ENCODE measurements at places on chromosomes 3 and 15.

DNA sequence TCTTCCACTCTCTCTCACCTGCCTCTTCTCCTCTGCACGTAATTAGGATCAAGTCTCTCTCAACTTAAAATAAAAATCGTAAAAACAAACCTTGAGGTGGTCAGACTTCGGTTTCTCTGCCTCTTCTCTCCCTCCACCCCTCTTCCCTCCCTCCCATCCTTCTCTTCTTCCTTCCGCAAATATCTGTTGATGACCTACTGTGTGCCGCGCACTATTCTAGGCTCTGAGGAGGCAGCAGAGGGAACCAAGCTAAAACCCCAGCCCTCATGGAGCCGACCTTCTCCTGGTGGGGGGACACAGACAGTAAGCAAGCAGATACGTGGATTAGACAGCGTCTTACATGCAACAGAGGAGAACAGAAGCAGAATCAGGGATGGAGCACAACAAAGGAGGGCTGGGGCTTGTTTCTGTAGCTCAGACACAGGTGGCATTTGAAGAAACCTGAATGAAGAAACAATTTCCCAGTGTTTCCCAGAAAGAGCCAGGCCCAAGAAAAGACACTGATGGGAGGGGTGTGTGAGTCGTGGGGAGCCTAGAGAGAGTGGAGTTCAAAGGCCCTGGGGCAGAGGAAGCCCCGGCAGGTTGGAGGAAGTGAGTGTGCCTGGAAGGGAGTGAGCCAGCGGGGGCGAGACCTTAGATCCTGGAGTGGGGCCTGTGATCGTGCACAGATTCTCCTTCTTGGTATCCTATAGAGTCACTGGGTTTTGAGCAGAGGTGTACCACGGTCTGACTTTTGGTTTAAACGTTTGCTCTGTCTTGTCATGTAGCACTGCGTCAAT, 80.5 kb downstream of the TOP2B start:
- no peak for DNase-seq

DNA sequence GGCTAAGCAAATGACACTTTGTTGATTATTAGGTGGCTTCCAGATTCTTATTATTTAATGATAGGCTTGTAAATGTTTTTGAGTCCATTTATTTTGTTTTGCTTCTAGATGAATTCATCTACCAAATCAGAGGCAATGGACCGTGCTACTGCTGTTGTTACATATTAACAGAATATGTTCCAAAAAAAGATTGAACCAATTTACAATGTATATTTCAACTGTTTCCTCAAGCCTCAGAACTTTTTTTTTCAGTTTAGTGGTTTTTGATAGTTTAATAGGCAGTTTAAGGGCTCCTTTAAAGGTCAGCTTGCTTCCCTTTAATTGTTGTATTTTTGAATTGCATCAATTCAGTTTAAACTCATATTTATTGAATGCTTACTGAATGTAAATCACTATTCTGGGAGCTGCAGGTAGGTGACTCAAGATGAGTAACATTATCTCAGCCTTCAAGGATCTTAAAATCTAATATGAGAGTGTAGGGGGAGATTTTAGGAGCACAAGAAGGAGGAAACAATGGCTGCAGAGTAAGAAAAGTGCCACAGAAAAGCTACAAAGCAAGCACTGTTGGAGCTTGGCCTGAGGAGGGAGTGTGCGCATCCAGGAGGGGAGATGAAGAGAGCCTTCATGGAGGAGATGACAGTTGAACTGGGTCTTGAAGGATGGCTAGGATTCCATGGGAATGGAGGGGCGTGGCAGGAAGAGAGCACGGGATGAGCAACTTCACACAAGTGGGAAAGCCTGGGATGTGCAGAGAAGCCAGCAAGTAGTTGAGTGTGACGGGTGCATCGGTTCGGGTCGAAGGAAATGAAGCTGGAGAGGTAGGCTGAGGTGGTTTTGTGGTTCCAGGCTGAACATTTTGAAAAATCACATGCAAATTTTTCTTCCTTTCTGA, 14.7 kb downstream of the MAP2K1 start:
- DNase-seq: no peak

DNA sequence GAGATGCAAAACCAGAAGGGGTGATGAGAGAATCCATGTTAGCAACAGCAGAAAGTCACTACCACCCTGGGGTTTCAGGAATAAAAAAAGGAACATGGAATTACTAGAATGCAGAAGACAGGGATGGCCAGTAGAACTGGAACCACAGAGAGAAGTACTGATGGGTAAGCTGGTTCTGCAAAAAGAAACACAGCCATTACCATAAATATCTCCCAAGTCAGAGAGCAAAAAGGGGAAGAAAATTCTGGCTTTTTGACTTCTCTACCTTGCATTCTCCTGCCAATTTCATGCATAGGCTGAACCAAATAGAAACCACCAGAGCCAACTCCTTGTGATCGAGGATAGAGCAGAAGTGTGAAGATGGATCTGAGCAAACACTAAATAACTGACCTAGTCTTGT, 550.4 kb upstream of the NAALADL2 start:
- DNase-seq: no peak

- DNase-seq: no peak
These were observed 12.7 kb downstream of the GATA2 start for GRCh38 chr3:128480278-128480677.

GRCh38 chr15:88792342-88793282, 10.6 kb upstream of the ACAN start:
- DNase-seq: no peak

DNA sequence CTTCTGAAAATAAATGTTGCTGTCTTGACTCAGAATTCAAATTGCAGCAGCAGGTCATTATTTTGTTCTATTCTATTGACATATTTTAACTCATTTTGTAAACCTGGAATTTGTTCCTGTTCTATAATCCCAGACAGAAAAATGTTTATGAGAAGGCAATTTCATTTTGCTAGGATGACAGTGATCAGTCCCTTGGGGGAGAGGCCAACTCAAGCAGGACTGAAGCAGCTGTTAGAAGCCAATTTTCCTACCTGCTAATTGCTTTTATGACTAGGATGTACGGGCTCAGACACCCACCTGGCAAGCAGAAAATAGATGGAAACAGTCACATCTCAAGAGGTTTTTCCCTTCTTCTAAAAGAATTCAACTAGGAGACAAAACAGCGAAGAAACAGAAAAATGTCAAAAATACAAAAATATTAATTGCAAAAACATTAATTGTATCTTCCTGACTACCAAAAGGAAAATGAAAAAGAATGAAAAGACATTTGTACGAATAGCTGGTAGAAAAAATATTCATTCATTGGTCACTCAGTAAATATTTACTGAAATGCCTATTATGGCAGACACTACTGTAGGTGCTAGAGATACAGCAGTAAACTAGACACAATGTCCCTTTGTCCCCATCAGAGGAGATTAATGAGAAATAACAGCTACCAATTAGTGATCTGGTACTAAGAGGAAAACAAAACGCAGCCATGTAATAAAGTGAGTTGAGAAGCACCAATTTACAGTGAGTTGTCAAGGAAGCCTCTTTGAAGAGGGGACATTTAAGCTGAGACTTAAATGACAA, 73.5 kb downstream of the PEAK1 start:
- no peak for DNase-seq

GRCh38 chr3:150411546-150411945, 3.4 kb downstream of the TSC22D2 start:
- no peak for DNase-seq

- no peak for DNase-seq
These were observed 4.8 kb upstream of the PLXNB1 start for GRCh38 chr3:48434591-48435222.

DNA sequence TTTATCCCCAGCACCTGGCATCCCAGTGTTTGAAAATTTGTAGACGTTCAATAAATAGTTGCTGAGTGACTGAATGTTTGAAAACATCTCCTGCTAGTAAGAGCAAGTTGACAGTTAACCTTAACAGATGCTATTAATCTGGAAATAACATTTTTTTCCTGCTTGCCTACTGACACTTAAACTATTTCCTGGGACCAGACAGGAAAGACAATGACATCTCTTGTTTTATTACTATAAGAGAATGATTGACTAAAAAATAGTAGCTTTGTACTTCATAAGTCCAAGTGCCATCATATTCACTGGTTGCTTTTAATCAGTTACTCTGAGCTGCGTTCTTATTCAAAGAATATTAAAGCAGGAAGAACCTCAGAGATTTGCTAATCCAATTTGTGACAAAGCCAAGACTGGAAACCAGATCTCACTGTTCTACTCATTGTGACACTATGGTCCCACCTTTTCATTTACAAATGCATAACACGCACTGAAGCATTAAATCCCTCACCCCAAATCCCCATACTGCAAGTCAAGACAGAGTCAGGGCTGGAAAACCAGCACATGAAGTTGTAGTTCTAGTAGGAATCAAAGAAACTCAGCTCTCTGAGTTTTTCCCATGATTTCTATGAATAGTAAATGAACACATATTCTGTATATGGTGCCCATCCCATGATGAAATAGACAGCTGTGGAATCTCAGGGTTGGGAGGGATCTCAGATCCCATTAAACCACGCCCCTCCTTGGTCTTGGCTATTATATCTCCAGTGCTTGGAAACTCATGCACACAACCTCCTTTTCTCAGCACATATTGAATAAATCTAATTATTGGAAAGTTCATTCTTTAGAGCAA, 212.7 kb upstream of the P2RY1 start:
- no peak for DNase-seq

GRCh38 chr3:13548696-13549622, at the start of gene FBLN2:
TSS of gene FBLN2 (plus strand) at chr3:13549125. CDS start at chr3:13570356, 21,231 bp downstream.
- DNase-seq: peak; percentile 61

- DNase-seq: no peak
These were observed 14.7 kb upstream of the RHO start for GRCh38 chr3:129513705-129514104.

DNA sequence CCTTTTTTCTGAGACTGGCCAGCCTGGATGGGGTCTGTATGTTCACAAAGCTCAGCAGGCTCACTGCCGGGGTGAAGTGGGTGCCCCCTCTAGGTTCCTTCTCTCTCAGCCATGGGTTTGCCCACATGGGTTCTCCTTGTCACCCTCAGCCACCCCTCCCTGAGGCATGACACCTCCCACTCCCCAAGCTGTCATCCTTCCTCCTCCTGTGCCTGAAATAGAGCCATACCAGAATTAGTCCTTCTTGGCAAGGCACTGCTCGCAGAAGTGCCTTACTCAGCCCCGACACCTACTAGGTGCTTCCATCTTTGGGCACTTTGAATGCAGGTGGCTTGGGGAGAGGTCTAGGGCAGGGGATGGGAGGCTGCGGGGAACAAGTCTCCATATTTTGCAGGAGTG, 62.9 kb upstream of the SEC13 start:
- no peak for DNase-seq

- no peak for DNase-seq
These were observed 417.4 kb upstream of the DPH6 start for GRCh38 chr15:35963326-35963725.

- no peak for DNase-seq
These were observed 57.2 kb downstream of the NIPA2 start for GRCh38 chr15:22895465-22896190.

DNA sequence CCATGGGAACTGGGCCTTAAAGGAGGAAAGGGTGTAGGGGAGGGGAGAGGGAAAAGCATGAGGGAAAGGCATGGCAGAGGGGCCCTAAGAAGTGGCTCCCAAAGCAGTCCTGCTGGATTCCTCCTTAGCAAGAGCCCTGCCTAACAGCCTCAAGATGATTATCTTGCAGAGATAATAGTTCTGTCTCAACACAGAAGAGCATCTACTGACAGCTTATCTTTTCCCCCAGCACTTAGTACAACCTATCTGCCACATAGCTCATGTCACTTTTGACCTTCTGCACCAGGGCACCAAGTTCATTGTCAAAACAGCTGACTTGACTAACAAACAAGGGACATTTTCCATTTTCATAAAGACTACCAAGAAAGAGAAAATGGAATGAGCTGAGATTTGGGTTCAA, 86.3 kb downstream of the ANP32A start:
- no peak for DNase-seq

DNA sequence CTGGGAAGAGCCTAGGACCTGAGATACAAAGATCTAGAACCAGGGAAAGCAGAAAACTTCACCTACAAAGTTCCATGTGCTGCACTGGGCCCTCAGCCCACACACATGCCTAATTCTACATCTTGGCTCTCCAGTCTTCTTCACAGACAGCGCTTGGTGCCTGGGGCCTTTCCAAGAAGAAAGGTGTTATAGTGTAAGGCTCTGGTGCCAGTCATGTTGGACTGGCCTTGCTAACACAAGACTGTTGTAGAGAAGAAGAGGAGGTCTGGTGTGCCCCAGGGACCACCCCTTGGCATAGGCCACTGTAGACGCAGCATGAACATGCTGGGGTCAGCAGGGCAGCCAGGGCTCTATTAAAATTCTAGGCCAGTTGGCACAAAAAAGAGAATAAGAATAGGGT, 226.2 kb upstream of the CTNNB1 start:
- DNase-seq: no peak

- DNase-seq: no peak
These were observed 786.4 kb downstream of the MCTP2 start for GRCh38 chr15:95017666-95018328.

DNA sequence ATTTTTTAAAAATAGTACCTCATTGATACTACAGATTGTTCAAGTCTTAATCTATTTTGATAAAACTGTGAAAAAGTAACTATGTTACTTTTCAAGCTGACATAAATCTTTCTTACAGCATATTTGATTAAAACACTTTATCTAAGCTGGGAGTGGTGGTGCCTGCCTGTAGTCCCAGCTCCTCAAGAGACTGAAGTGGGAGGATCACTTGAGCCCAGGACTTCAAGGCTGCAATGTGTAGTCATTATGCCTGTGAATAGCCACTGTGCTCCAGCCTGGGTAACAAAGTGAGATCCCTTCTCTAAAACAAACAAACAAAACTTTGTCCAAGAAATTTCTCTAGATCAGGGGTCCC, 59.6 kb upstream of the NEDD4 start:
- DNase-seq: no peak

GRCh38 chr3:169390271-169390670, 273.2 kb downstream of the MECOM start:
- DNase-seq: no peak

DNA sequence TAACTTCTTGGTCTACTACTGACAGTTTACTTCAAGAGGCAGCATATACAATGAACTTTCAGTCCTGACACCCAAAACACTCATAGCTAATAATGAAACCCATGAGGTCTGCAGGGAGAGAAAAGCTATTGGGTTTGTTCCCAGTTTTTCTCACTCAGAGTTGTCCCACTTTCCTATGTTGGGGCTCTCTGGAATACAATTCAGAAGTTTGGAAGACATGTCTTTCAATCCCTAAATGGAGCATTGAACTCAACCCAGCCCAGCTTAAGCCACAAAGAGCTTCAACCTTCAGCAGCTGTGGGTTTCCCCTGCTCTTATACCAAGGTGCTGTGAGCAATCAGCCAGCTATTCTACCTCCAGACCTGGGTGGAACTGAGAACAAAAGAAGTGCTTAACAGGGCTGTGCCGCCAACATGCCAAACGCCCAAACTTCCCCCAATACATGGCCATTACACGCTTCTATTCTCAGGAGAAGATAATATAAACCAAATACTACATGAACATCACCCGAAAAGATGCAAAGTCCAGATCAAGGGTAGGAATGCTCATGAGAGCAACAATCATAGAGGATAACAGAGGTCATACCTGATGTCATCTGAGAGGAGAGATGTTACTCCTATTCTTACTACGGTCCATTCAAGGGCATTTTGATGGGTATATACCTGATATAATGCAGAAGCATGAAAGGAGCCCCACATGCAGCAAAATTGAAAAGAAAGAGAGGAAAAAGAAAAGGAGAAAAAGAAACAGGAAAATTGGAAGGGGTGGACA, 131.2 kb upstream of the TGFBR2 start:
- DNase-seq: no peak
